ENCODE measurements at places on chromosomes 7 and 10.

DNA sequence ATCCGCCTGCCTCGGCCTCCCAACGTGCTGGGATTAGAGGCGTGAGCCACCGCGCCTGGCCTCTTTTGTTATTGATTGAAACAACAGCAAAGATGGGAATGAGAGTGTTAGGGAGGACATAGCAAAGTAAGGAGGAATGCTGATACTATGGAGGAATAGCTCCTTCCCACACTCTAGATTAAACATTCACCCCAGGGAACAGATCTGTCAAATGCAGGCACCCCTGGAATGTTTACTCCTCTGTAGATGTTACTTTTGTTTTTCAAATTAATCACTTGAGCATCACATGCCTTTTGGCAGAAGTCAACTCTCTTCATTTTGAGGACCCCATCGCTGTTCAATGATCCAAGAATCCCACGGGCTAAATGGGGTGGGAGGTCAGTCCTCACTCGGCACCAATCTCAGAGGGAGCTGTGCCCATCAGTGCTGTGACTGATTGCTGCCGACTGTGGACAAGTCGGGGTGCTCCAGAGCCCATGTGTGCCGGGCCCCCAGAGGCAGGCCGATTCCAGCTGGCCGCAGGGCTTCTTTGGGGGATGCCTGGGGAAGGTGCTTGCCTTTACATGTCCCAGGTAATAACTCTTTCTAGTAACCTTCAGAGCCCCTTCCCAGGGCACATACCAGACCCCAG is 10.2 kb upstream of the COBL start:
- DNase-seq = no peak

DNA sequence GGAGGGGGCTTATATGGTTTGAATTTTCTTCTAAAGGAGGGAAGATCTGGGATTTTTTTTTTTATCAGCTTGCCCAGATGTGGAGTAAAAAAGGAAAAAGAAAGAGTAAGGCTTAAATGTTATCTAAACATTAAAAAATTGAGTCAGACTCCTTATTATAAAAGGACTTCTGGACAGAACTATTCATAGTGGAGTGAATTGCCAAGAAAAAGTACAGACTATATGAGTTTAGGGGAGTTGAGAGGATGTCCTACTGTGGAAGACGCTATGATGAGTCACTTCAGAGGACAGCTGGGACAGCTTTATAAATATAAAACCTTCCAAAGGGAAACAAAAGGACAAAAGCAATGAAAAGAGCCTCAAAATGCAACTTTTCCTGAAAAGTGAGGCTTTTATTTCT is 73.0 kb downstream of the TFPI2 start:
- DNase-seq = no peak

GRCh38 chr7:56083150-56083785 is 9.5 kb downstream of the PHKG1 start:
- DNase-seq = no peak

DNA sequence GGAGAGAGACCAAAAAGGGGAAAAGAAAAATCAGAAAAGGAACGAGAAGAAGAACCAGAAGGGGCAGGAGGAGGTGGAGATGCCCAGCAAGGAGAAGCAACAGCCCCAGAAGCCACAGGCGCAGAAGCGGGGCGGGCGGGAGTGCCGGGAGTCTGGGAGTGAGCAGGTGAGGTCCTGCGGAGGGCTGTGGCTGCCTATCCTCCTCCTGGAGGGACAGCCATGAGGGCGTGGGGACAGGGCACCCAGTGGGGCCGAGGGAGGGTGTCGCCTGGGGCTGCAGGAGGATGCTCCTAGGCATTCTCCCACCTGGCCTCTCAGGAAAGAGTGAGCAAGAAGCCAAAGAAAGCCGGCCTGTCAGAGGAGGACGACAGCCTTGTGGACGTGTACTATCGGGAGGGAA is 11.8 kb downstream of the CALHM2 start:
- DNase-seq = no peak

DNA sequence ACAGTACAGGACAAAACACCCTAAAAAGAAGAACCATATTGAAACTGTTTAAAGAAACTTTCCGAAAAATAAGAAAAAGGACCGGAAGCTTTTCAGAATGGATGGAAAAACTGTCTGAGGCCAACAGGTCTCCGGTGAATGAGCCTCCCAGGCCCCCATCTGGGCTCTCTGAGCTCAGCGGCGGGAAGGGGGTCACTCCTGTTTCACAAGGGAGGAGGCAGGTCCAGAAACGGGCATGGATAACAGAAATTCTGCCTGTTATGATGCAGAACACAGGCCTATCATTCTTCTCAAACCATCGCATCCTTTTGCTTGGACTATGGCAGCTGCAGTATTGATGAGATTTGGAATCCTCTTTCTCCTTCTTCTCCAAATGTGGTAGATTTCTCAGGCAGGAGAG is 58.9 kb upstream of the SHH start:
- no peak for DNase-seq

DNA sequence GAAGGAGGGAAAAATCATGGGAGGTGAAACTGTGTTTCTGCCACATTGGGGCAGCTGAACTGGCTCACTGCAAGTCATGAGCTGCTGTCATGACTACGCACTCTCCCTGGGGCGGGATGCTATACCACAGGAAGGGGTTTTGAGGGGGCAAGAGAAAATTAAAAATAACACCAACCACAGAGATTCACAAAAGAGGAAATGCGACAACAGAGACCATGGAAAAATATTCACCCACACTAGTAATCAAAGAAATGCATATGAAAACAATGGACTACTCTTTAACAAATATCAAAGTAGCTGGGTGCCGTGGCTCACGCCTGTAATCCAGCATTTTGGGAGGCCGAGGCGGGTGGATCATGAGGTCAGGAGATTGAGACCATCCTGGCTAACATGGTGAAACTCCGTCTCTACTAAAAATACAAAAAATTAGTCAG is 65.2 kb upstream of the TM9SF3 start:
- no peak for DNase-seq

DNA sequence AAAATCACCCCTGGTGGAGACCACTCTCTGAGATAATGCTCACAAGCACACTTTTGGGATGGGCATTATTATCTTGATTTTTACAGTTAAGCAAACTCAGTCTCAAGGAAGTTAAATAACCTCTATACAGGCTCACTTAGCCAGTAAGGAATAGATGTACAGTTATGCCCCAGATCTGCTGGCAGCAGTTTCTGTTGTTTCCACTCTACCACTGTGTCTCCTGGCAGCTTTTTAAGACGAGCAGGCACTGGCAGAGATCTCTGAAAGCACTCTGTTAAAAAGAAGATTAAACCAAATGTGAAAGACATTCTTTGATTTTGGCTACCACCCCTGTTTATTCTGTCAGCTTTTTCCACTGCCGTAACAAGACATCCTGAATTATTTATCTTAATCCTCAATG is 73.2 kb downstream of the SRI start:
- no peak for DNase-seq

- no peak for DNase-seq
Observed at GRCh38 chr10:109676703-109677102, 246.6 kb downstream of the XPNPEP1 start.

GRCh38 chr10:89337484-89337883 is 9.7 kb downstream of the IFIT3 start:
- no peak for DNase-seq

GRCh38 chr7:28102797-28103196 is 77.8 kb downstream of the JAZF1 start:
- DNase-seq = no peak

DNA sequence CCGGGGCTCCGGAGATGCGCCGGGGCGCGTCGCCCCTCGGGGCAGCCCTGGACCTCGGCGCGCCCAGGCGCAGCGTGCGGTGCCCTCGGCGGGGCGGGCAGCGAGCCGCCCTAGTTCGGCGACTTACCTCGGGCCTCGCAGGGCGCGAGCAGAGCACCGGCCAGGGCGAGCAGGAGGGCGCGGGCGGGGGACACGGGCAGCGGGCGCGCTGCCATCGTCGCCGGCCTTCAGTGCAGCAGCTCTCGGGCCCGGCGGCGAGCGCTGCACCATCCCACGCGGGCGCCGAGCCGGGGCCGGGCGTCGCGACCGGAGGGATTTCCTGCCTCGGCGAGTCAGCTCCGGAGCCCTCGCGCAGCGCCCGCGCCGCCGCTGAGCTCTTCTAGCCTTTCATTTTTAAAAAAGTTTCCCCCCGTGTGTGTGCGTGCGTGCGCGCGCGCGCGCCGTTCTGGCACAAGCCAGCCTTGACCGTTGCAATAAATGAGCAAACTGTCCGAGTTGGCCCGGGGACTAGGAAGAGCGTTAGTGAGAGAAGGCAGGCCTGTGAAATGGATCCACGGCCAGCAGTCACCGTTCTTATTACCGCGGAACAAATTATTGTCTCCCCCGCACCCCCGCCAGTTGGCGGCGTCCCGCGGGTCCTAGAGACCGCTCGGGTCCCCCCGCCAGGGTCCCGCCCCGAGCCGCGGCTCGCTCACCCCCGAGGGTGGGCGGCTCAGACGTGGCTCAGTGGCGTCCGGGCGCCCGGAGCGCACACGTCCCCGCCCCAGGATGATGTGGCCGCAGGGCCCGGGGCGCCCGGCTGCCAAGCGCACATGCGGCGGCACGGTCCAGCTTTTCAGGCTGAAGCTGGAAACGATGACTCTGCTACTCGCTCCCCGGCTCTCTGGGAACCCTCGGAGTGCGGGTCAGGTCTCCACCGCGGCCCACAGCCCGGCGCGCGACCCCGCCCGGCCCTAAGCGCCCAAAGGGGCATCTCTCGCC is at the start of gene ADAM12:
TSS of gene ADAM12 (minus strand) at position 547 of the 981 bp plus-strand sequence. CDS start at position 215, 332 bp downstream.
- DNase-seq = no peak

DNA sequence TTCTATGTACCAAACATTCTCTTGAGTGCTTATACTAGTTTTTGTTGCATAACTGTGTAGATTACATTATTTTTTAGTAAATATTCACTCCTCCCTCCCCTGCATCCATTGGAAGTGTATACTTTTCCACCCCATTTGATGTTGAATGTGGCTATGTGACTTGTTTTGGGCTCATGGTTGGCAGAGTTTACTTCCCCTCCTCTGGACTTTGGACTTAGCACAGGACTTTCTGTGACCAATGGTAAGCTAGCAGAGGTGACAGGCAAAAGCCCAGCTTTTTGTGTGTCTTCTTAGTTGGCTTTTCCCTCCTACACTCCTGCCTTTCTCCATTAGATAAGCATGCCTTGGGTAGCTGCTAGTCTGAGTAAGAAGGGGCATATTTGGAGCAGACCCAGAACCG is 353.9 kb downstream of the HPSE2 start:
- DNase-seq = no peak

GRCh38 chr10:25493122-25493893 is 318.5 kb downstream of the GPR158 start:
- no peak for DNase-seq

- DNase-seq = no peak
Observed at GRCh38 chr10:70441161-70441894, at the start of gene NODAL. Gene NODAL, minus strand, starts transcription at chr10:70441681. Its CDS starts 14 bp downstream, at chr10:70441667.

DNA sequence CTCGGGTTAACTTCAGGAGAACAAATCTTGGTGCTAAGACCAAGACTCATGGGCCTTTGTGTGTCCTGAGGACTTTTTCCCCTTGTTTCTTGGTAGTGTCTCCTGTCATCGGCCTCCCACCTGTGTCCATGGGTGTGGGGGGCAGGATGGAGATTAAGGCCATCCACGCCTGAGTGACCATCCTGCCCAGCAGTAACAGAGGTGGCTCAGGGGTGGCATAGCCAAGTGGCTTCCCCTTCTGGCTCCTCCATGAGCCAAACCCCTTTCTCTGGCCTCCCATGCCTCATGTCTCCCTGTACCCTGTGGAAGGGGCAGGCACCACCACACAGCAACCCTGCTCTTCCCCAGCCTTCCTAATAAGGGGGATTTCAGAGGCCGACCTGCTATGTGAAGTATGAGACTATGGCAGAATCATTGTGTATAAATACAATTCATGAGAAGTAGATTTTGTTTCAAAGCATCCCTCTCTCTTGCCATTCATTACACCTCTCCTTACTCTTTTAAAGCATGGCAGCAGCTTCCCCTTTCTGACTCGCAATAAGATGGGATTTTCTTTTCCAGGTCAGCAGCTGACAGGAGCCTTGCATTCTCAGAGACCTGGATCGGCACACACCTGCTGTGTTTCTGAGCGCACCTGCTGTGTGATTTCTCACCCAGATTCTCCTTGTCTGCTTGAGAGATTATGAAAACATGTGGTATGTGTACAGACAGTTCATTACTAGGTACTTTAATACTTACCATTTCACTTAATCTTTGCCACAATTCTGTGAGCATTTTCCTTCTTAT is 102.5 kb downstream of the XPNPEP1 start:
- no peak for DNase-seq

- no peak for DNase-seq
Observed at GRCh38 chr7:91043186-91043585, 221.0 kb upstream of the FZD1 start.

- DNase-seq = no peak
Observed at GRCh38 chr10:124464028-124464965, 2.7 kb downstream of the LHPP start.

DNA sequence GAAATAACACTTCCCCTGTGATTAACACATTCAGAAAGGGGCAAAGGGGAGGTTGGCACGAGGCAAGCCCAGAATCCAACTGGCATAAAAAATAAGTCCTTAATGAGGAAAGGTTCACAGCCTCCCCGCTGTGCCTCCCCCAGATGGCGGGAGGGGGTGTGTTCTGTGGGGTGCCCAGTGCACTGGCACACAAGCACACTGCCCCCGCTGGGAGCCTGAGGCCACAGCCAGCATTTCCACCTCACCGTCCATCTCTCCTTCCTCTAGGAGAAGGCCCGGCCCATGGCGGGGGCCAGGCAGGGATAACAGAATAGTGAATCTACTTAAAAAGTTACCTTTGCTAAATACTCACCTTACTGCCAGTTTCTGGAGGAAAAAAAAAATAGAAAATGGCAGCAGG is 43.2 kb downstream of the PRKAG2 start:
- DNase-seq = no peak

DNA sequence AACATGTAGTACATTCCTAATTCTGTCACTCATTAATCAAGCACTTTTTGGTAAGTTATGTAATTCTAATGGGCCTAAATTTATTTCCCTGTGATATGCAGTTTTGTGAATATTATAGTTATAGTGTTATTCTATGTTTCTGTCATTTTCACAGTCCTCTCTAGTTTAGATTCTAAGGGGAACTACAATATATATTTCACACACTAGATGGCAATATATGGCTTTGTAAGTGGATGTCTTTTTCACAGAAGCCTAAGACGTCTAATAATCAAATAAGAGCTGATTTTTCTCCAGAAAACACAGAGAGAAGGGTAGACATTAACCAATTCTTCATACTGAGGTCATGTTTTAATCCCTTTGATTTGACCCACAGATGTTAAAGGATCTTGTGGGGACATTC is 18.0 kb downstream of the RNLS start:
- no peak for DNase-seq

GRCh38 chr7:82110146-82110840 is 333.3 kb downstream of the CACNA2D1 start:
- no peak for DNase-seq

DNA sequence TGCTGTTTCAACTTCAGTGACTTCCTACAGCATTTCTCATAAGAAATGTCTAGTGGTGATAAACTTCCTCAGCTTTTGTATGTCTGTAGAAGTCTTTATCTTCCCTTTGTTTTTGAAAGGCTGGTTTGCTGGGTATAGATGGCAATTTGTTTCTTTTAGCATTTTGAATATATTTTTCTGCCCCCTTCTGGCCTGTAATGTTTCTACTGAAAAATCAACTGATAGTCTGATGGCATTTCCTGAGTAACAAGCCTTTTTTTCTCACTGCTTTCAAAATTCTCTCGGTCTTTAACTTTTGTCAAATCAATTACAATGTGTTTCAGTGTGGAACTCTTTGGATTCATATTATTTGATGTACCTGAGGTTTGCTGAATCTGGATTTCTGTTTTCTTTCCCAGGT is 487.1 kb downstream of the ATRNL1 start:
- DNase-seq = no peak
